Stimulated activated CD4-positive, alpha-beta T cell treated with anti-CD3 and anti-CD28 coated beads, Interleukin-2, amount 100 ng/mL, for 4 hours (primary cell): ENCODE measurements at places on chromosomes 4 and X.

DNA sequence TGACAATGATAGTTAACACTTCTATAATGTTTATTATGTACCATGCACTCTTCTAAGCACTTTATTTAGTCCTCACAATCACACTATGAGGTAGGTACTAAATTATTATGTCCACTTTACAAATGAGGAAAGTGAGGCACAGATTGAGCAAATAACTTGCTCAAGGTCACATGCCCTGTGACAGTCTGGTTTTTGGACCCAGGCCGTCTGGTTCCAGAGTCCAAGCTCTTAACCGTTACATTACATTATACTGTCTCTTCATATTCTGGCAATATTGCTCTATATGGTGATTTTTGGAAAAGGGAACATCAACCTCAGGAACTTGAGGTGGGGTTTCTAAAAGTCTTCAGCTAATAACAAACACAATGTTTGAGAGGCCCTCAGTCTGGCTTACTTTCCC lies 12.8 kb downstream of the SYTL4 start:
- DNase-seq: no peak

- DNase-seq: no peak
Measured at GRCh38 chrX:12955882-12956703, 18.8 kb upstream of the TMSB4X start.

- DNase-seq: no peak
Measured at GRCh38 chr4:24209906-24210305, 320.1 kb upstream of the PPARGC1A start.

DNA sequence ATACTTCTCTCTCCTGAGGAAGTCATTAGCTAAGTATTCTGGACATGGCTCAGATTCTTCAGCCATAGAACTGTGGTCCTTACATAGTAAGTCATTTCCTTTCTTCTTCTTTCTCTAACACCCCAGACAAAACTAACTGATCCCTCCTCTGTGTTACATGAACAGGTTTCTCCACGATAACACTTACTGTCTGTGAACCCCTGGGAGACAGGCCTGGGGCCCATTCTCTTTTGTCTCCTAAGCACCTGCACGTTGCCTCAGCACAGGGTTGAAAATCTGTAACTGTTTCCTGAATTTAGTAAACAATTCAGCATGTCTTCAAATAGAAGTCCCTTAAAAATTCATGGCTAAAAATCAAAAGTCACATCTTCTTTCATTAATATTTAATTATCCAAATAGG lies 24.7 kb downstream of the APBB2 start:
- DNase-seq: no peak

- no peak for DNase-seq
Measured at GRCh38 chrX:10190367-10190766, 33.6 kb downstream of the CLCN4 start.

DNA sequence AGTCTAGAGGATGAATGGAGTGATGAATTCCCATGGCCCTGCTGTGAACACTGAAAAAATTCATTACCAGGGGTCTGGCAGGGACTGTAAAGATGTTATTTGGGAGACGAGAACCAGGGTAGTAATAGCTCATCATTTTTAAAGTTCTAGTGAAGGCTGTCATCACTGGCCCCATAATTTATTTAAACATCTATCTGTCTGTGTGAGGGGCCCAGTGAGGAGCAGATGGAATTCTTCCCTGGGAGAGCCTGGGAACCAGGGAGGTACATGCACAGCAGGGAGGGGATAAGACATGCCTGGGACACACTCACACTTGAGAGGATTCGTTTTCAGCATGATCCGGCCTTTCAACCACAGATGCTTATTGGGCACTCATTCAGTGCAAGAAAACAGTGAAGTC lies 162.0 kb downstream of the PDGFRA start:
- DNase-seq: no peak

DNA sequence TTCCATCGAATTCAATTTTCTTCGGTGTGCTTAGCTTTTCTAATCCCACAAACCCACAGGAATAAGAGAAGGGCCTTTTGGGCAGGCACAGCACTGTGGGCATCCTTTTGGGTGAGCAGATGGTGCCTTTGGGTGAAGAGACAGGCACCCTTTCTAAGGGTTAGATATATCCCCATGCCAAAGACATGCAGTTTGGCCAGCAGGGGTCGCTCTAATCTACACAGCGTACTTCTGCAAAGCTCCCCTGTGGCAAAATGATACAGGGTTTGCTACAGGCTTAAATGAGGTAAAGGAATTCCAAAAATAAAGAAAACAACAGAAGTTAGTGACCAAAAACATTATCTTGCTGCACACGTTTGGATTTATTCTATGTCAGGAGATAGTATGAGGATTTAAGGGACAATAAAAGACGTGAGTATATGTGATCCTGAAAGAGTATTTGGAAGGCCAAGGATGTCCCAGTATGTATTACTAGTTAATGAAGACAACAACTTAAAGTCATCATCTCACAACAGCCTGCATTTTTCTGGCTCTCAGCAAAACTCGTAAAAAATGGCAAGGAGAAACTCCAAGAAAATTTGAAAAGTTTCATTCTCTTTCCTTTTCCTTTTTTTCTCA lies 49.5 kb downstream of the PHEX start:
- peak; percentile 19 for DNase-seq

- DNase-seq: peak; percentile 13
Measured at GRCh38 chrX:65601530-65602220, 65.8 kb upstream of the MSN start.

- DNase-seq: no peak
Measured at GRCh38 chrX:19986531-19986930, 4.3 kb downstream of the BCLAF3 start.

DNA sequence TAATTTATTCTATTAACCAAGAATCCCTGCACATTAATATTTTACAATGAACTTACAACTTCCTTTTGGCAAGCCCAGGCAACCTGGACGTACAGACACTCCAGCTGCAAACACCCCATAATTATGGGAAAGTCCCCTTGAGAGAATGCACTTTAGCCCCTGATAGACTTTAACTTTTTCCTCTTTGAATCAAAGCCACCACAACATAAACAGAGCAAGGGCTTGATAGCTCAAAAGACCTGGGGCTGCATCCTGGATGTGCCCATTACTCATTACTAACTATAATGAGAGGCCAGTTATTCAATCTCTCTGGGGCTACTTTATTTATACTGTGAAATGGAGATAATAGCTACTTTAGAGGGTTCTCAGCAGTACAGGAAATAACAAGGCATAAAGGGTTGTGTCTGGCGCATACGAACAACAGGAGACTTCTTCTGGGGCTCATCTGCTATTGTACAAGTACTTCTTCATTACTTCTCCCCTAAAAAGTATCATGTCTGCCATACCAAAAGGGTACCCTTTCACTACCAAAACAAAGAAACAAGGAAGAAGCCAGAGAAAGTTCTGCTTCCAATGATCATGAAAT lies 54.9 kb downstream of the CASK start:
- no peak for DNase-seq

GRCh38 chr4:157072002-157072401 lies 3.9 kb upstream of the GLRB start:
- DNase-seq: no peak

DNA sequence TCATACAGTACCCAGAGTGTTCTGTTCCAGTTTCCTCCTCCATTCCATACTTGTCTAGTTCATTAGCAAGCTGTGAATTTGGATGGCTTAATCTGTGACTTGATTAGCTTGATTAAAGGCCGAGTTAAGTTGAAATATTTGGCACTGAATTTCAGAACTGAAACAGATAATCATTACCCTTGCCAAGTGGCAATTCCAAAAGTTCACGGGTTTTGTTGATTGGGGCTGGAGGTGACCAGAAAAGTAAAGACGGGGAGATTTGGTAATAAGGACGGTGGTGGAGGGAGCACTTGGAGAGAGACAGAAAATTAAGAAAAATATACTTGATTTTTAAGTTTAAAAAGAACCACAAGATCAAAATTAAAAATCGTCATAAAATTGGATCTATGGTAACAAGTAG lies 21.9 kb upstream of the KLHL2 start:
- no peak for DNase-seq

GRCh38 chrX:650324-650723 lies 19.7 kb downstream of the SHOX start:
- no peak for DNase-seq

GRCh38 chr4:48262926-48263325 lies 6.7 kb downstream of the TEC start:
- no peak for DNase-seq

DNA sequence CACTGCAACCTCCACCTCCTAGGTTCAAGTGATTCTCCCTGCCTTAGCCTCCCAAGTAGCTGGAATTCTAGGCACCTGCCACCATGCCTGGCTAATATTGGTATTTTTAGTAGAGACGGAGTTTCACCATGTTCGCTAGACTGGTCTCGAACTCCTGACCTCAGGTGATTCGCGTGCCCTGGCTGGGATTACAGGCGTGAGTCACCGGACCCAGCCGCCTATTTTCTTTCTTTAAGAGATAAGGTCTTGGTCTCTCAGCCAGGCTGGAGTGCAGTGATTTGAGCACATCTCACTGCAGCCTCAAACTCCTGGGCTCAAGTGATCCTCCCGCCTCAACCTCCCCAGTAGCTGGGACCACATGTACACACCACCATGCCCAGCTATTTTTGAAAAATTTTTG lies 166.5 kb downstream of the DHRSX start:
- DNase-seq: no peak

DNA sequence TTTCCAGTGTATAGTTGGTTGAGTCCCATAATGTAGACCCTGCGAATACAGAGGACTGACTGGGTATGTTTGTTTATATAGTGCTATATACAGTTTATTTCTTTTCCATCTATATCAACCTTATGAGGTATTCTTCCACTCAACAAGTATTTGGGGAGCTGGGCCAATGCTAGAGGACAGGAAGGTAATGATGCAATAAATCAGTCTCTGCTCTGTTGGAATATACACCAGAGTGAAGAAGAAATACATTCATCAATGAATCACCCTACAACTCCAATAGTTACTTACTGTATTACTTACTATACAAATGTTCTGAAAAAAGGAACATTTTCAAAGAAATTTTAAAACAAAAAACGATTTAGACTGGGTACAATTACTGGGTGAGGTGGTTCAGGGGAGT lies 2.1 kb upstream of the ARSJ start:
- DNase-seq: no peak

- no peak for DNase-seq
Measured at GRCh38 chr4:29336861-29337260, 1383.3 kb upstream of the PCDH7 start.

GRCh38 chr4:11589676-11590075 lies 161.0 kb upstream of the HS3ST1 start:
- no peak for DNase-seq

DNA sequence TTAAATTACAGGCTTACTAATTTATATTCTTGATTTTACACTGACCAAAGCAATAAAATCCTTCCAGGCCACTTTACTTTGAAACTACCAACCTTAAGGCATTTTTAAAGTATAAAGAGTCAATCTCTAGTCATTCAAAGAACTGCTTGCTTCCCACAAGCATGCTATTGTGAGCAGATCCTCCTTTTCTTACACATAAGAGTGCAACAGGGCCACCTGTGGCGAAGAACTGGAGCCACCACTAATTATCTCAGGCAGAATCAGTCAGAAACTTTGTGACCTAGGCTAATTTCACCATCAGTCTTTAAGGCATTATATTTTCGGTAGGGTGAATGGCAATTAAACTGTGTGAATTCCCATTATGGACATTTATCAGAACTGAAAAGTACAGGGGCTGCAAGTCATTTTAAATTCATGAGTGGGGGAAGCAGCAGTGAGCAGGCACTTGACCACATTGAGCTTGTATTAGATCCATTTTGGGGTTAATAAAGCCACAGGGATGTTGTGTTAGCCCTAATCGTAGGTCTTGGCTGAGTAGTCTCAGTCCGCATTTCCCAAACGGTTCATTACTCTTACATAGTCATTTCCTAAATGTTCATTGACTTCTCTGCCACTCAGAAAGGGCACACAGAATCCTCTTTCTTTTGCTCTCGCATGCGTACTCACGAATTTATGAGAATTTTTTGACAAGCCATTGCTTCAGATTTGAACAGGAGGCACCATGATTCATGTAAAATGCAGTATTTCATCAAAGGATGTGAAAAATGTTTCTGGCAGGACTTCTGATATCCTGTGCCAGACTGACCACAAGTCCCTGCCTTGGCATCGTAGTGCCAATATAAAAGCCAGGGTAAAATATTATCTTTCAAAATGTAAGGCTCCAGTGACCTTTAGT lies 39.8 kb downstream of the NPY2R start:
- no peak for DNase-seq

GRCh38 chr4:5037553-5038551 lies 13.4 kb upstream of the STK32B start:
- no peak for DNase-seq

DNA sequence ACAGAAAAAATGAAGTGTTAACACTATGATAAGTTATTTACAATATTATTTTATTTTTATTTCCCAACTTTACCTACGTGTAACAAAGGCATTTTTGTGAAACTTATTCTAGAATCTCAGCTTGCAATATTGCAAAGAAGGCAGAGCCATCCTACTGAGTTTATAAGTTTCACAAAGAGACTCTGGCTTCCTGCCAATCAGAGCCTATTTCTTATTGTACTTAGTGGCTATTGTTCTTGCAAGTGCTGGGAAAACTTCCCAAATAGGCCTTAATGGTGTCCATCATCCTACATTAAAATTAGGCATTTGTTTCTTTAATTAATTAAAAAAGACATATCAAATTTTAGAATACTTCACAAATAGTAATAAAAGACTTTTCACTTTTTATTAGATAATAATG lies 233.2 kb downstream of the EPHA5 start:
- no peak for DNase-seq

- DNase-seq: no peak
Measured at GRCh38 chr4:139633661-139634060, 32.0 kb upstream of the MGST2 start.

DNA sequence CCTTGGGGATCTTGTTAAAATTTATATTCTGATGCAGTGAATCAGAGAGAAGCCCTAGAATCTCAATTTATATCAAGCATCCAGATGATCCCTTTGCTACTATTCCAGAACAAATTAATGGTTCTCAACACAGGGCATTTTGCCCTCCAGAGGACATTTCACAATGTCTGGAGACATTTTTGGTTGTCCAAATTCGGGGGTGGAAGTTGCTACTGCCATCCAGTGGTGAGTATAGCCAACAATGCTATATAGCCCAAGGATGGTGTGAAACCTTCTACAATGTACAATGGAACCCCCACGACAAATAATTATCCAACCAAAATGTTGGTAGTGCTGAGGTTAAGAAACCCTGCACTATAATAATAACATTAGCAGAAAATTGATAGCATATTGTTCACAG lies 2440.0 kb downstream of the PCDH7 start:
- DNase-seq: no peak
